Liver (tissue), 10 donors: ENCODE measurements at places on chromosomes 12 and 14.

- DNase-seq: no peak
- H3K4me3 ChIP-seq: no peak overlapping the region
- H3K4me1 ChIP-seq: no peaks in the 10 kb centered on the region
- H3K27me3 ChIP-seq: peaks cover 7% of the 10 kb centered on the region
- H3K27ac ChIP-seq: no peak overlapping the region
- H3K36me3 ChIP-seq: no peaks in the 10 kb centered on the region
These were observed 702 bp upstream of the PRPH start for GRCh38 chr12:49294086-49294803.

DNA sequence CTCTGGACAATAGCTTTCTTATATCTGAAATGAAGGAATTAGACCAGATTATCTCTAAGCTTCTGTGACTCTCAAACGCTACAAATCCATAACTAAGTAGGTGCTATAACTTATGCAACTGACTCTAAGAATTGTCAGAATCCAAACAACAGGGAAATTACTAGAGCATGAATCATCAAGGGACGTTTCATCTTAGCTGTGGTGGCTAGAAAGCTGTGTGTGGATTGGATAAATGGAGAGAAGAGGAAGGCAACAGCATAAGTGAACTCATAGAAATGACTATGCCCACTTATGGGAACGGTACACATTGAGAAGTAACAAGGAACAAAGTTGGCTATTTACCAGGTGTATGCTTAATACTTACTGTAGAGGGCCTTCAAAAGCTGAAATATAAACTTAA, 96.0 kb upstream of the NEDD1 start:
- DNase-seq: no peak
- H3K4me1 ChIP-seq: no peaks in the 10 kb centered on the region
- no peak overlapping the region for H3K4me3 ChIP-seq
- H3K27me3 ChIP-seq: no peaks in the 10 kb centered on the region

GRCh38 chr14:24317141-24317928, 6.0 kb downstream of the LTB4R start:
- no peak overlapping the region for H3K27ac ChIP-seq
- no peak overlapping the region for H3K4me3 ChIP-seq
- H3K36me3 ChIP-seq: no peaks in the 10 kb centered on the region
- no peaks in the 10 kb centered on the region for H3K27me3 ChIP-seq

GRCh38 chr12:104454997-104455396, 1.8 kb upstream of the CHST11 start:
- no peak overlapping the region for H3K4me3 ChIP-seq
- no peak for DNase-seq
- H3K27ac ChIP-seq: no peak overlapping the region
- H3K4me1 ChIP-seq: peaks cover 6% of the 10 kb centered on the region

DNA sequence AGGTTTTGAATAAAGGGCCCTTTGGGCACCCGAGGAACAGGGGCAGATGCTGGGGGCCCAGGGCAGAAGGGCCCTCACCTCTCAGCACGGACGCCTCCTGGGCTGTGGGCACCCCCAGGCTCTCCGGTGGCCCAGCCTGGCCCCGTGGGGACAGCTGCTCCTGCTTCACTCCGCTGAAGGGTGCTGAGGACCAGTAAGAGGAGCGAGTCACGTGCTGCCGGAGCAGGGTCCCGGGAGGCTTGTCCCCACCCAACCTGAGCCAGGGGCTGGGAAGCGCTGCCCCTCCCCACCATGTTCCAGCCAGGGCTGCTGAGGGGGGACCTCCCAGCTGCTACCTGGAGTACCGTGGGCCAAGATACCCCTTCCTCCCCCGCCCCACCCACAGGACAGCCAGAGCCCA, 59.5 kb downstream of the RFLNA start:
- H3K27me3 ChIP-seq: no peaks in the 10 kb centered on the region
- no peak overlapping the region for H3K4me3 ChIP-seq
- H3K36me3 ChIP-seq: peaks cover 28% of the 10 kb centered on the region

DNA sequence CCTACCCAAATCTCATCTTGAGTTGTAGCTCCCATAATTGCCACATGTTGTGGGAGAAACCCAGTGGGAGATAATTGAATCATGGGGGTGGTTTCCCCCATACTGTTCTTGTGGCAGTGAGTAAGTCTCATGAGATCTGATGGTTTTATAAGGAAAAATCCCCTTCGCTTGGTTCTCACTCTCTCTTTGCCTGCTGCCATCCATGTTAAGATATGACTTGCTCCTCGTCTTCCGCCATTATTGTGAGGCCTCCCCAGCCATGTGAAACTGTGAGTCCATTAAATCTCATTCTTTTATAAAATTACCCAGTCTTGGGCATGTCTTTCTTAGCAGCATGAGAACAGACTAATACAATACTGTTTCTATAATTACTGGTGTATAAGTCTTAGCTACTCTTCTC, 6.5 kb upstream of the BCAT1 start:
- H3K4me1 ChIP-seq: no peaks in the 10 kb centered on the region
- H3K27me3 ChIP-seq: no peaks in the 10 kb centered on the region
- DNase-seq: no peak
- no peak overlapping the region for H3K4me3 ChIP-seq

DNA sequence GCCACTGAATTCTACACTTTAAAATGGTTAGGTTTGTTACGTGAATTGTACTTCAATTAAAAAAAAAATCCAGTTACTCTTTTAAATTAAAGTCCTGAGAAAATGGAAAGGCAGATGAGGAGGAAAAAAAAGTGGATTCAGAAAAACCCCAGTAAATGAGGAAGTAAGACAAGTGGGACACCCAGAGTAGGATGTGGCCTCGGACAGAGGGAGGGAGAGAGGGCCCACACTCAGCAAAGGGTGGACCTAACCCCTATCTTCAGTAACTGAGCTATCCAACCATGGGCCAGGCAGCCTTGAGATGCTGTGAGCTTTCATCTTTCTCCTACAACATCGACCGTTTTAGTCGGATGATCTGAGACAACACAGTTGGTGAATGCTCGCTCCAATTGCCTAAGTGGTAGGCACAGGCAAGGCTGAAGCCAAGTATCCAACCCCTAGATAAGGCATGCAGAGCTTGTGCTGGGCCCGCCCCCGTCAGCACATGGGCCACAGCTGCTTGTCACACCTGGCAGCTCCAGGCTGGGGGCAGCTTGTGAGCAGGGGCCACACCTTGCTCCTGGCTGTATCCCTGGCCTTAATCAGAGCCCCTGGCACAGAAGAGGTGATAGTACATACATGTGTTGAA, 142.1 kb downstream of the TTC7B start:
- DNase-seq: no peak
- no peaks in the 10 kb centered on the region for H3K4me1 ChIP-seq
- H3K36me3 ChIP-seq: peaks cover 16% of the 10 kb centered on the region
- no peak overlapping the region for H3K27ac ChIP-seq
- H3K4me3 ChIP-seq: no peak overlapping the region

DNA sequence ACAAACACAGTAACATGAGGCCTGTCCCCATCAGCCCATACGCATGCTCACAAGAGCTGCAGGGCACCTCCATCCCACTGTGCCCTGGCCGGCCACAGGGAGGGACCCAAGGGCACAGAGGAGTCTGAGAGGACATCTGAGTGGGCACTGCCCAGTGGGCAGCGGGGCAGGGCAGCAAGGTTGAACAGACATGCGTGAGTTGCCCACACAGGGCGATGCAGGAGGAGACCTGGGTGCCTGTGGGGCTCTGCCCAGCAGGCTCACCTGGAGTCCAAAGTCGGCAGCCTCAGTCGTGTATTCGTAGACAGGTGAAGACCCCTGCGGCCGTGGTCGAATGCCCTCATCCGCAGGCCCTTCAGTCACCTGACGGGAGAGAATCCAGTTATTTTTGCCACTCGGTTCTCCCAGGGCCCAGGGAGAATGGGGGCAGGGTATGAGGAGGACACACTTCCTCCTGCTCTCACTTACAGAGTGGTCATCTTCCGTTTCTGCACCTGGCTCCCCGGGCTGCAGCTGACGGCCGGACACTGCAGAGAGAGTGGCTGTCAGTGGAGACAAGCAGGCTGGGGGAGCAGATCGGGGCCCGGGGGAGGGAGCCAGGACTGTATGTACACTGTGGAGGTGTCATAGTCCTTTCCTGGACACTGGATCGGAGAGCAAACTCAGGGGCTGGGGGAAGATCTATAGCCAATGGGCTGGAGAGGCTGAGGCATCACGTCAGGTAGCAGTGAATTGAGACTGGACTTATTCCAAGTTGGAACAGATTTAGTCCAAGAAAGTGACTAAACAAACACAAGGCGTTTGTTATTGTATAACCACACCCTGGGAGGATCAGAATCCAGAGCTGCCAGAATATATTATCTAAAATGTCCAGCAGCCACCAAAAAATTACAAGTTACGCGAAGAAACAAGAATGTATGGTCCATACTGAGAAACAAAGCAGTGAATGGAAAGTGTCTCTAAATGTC, 20.7 kb downstream of the AHNAK2 start:
- H3K27me3 ChIP-seq: no peaks in the 10 kb centered on the region
- no peaks in the 10 kb centered on the region for H3K36me3 ChIP-seq
- H3K4me3 ChIP-seq: no peak overlapping the region
- no peak for DNase-seq
- no peak overlapping the region for H3K27ac ChIP-seq
- H3K4me1 ChIP-seq: no peaks in the 10 kb centered on the region

DNA sequence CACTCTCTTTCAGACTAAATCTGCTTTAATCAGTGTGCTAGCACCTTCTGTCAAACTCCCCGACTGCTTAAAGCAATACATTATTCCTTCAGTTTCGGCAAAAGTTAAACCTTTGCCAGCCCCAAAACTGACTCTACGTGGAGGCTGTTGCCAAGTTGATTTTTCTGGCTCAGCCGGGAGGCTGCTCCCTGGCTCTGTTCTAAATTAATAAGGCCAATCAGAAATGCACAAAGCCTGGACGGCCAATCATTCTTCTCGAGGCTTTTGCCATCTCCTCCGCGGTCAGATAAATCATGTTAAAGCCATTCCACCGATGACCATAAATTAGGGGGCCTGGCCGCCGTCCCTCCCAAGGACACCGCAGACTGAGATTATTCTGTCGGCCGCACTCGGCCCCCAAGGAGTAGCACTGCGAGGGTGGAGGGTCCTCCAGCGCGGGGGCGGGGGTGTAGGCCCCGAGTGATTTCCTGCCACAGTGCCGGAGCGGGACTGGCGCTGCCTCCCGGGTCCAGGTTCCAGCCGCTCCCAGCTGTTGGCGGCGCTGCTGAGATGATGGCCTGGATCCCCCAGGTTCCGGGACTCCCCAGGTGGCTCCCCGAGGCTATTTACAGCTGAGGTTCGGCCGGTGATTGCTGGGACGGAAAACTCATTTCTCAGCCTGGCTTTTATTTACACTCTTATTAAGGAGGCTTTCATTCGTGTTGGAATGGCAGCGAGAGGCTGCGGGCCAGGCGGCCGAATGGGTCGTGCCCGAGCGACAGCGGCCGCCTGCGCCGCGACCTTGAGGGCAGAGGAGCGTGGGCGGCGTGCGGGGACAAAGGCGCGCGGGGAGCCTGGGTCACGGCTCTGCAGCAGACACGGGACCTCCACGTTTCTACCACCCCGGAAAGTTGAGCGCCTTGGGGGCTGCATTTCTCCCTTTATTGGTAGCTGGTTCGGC, 165.1 kb downstream of the MON2 start:
- DNase-seq: peak; percentile 44
- peaks cover 5% of the 10 kb centered on the region for H3K4me1 ChIP-seq
- no peaks in the 10 kb centered on the region for H3K27me3 ChIP-seq
- peak overlapping the region; percentile 68 for H3K4me3 ChIP-seq
- H3K27ac ChIP-seq: peak overlapping the region; percentile 70

GRCh38 chr14:70919774-70920173, 12.5 kb downstream of the PCNX1 start:
- H3K27ac ChIP-seq: no peak overlapping the region
- no peaks in the 10 kb centered on the region for H3K36me3 ChIP-seq
- H3K4me1 ChIP-seq: peaks cover 7% of the 10 kb centered on the region
- no peaks in the 10 kb centered on the region for H3K27me3 ChIP-seq

- peaks cover 2% of the 10 kb centered on the region for H3K4me1 ChIP-seq
- H3K4me3 ChIP-seq: no peak overlapping the region
- no peak for DNase-seq
These were observed 49.5 kb downstream of the RBMS2 start for GRCh38 chr12:56571121-56571520.

DNA sequence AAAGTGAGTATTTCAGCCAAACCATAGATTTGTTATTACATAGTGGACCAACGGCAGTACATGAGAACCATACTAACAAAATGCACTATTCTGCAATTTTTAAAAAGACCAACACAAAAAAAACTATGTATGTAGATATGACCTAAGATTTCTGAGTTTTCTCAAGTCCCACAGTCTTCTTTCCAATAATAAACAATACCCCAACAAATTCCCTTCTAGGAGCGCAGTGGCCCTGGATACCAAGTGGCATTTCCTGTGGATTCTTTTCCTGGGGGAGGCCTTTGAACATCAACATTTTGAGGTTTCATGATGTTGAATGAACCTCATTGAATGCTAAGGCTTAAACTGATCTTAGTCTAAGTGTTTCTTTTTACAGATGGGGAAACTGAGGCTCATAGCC, 210.5 kb downstream of the BCAT1 start:
- no peak overlapping the region for H3K4me3 ChIP-seq
- H3K27me3 ChIP-seq: no peaks in the 10 kb centered on the region
- H3K4me1 ChIP-seq: no peaks in the 10 kb centered on the region
